ENCODE measurements at places on chromosomes 12 and 14. TPM values are rescaled to one million over a fixed set of nuclear protein-coding genes. Genes with fewer than 3 reads are reported as not detected.

DNA sequence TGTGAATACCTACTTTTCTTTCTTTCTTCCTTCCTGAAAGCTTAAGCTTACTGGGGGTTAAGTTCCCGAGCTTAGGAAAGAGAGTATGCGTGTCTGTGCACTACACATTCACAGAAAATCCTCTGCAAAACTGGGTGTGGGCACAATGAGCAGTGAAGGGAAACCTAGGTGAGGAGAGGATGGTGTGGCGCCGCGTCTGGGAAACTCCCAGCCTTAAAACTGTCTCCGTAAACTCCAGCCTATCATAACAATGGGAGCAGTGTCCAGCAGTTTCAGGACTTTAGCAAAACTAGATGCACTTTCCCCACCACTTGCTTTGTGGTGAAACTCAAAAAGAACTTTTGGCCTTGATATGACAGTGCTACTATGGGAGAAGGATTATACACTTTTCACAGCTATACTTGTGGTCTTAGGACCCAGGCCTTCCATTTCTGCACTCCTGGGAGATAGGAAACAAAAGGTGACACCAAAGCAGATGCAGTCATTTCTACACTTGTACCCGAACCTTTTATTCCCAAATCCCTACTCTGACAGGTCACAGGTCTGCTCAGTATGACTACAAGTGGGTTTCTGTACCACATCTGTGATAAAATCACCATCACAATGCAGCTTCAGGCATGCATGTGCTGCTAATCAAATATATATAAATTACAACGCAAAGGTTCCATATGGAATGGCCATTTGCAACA, 10.4 kb downstream of the AKAP5 start:
- DNase-seq = no peak

The ERBB3 gene
- not detected for total RNA-seq

The KRT85 gene
- total RNA-seq = not detected

The RHOJ gene
- total RNA-seq = not detected
